Activated CD8-positive, alpha-beta memory T cell treated with anti-CD3 and anti-CD28 coated beads for 48 hours (primary cell): ENCODE measurements at places on chromosomes 16 and 17.

GRCh38 chr17:1557355-1558095 lies 5.1 kb downstream of the PITPNA start:
- DNase-seq: no peak

- no peak for DNase-seq
These were observed 102.6 kb downstream of the ZNF778 start for GRCh38 chr16:89319886-89320781.

DNA sequence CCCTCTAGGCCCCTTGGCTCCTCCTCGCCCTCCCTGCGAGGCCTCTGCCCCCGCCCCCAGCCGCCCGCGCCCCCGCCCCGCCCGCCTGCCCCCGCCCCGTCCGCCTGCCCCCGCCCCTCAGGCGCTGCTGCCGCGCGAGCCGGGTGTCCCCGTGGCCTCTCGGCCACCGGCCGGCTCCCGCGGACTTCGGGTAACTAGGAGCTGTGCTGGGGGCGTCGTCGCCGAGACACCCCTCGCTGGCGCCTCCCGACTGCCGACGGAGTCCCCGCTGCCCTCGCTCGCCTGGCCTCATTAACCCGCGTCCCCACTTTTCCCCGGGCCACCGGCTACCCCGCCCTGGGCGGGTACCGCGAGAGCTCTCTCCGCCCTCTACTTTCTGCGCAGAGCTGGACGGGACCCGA lies at the start of gene TLCD1:
Gene TLCD1 (minus strand): TSS at position 8 of the 401 bp plus-strand sequence. CDS start 136 bp downstream, outside the sequence.
- peak; percentile 63 for DNase-seq

DNA sequence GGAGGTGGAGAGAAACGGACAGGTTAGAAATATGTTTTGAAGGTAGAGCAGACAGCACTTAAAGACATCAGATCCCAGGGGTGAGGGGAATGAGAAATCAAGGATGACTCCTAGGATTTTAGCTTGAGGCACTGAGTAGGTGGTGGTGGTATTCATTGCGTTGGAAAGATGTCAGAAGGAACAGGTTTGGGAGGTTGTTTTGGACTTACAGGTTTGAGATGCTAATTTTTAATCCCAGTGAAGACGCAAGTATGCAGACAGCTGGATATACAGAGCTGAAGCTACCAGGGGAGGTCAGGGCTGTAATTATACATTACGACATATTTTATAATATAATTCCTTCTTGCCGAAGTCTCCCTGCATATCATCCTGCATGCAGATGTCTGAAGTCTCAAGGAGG lies 433.3 kb downstream of the XYLT1 start:
- no peak for DNase-seq

GRCh38 chr16:26930786-26931581 lies 135.7 kb upstream of the C16orf82 start:
- no peak for DNase-seq

- DNase-seq: no peak
These were observed 8.4 kb upstream of the PLK1 start for GRCh38 chr16:23670137-23670776.

- no peak for DNase-seq
These were observed 120.0 kb upstream of the TBX2 start for GRCh38 chr17:61279476-61280145.

GRCh38 chr17:42354956-42355843 lies 33.0 kb downstream of the STAT3 start:
- no peak for DNase-seq

- DNase-seq: no peak
These were observed 407.6 kb downstream of the TMEM114 start for GRCh38 chr16:8182761-8183160.

GRCh38 chr16:53216798-53217197 lies 162.0 kb downstream of the CHD9 start:
- DNase-seq: no peak

DNA sequence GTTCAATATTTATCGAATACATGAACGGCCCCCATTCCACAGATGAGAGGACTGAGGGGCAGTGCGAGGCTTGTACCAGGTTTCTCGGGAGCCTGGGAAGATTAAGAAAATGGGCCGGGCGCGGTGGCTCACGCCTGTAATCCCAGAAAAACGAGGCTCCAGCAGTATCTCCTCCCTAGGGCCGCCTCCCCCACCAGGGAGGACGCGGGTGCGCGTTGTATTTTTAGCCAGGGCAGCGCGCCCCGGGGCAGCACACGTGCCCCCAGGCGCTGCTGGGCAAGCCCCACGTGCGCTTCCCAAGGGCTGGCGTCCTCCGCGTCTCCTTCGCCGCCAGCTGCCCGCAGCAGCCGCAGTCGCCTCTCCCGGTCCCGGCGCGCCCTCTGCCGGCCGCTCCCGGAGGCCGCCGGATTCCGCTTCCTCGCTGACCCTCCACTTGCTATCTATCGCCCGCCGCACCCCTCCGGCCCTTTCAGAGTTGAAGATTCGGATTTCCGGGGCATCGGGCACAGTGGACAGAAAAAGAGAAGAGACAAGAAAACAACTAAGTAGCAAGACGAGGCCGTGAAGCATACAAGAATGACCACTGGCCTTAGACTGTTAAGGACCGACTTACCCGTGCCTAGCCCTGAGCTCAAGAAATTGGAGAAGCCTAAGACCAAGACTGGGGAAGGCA lies 1.9 kb upstream of the YBX2 start:
- DNase-seq: no peak

- no peak for DNase-seq
These were observed 168.0 kb downstream of the HS3ST3B1 start for GRCh38 chr17:14468858-14469257.

- no peak for DNase-seq
These were observed 458 bp downstream of the ENKD1 start for GRCh38 chr16:67666032-67666551.

DNA sequence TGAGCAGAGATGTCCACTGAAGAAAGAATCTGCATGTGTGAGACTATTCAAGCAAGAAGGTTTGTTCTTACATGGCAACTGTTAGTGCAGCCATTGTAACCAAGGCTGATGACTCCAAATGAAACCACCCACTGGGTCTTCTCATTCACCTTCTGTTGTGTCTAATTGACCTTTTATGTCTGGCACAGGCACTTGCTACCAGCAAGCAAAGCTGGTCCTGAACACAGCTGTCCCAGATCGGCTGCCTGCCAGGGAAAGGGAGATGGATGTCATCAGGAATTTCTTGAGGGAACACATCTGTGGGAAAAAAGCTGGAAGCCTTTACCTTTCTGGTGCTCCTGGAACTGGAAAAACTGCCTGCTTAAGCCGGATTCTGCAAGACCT lies 3.6 kb downstream of the CDC6 start:
- no peak for DNase-seq

GRCh38 chr16:86597880-86598606 lies 19.7 kb downstream of the FOXL1 start:
- no peak for DNase-seq

DNA sequence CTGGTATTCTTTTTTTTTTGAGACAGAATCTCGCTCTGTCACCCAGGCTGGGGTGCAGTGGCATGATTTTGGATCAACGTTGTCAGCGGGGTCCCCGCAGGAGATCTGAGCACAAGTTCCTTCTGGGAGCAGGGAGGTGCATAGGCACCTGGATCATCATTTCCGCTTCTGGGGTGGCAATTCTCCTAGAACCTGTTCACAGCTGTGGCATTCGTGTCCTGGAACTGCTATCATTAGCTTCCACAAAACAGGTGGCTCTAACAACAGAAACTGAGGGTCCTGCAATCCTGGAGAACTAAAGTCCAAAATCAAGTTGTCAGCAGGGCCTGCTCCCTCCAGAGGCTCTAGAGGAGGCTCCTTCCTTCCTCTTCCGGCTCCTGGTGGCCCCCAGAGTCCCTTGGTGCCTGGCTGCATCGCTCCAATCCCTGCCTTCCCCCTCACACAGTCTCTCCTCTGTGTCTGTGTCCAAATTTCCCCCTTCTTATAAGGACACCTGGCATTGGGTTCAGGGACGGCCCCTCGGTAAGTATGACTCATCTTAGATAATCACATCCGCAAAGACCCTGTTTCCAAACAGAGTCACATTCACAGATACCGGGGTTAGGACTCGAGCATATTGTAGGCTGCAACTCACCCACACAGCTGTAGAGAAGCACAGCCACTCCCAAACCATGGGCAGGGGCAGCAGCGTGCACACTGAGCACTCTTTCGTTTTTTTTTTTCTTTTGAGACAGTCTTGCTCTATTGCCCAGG lies 43.5 kb upstream of the KLHDC4 start:
- no peak for DNase-seq

DNA sequence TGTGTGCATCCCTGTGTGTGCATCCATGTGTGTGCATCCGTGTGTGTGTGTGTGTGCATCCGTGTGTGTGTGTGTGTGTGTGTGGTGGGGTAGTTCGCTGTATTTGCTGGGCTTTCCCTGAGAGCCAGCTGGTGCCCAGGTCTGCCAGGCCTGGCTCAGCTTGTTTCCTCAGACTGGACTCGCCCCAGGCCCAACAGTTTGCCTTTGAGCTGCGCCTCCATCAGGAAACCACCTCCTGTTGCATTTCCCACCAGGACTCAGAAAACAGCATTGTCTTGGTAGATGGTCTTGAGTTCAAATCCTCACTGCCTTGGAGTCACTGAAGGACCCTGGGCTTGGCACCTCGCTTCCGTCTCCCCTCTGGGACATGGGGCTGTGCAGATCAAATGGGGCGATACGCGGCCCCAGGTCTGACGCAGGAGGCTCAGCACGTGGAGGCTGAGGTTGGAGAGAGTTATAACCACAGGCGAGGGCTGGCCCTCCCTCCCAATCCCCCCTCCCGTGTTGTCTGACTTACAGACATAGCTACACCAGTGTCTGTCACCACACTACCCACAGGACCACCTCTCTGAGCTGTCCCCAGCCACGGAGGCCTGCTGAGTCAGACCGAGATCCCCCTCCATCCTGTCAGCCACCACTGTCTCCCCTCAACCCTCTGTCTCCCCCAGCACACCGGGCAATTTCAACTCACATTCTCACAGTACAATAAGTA lies 4.7 kb downstream of the ITGAE start:
- peak; percentile 72 for DNase-seq

- no peak for DNase-seq
These were observed 26.6 kb upstream of the GINS3 start for GRCh38 chr16:58365623-58366022.

DNA sequence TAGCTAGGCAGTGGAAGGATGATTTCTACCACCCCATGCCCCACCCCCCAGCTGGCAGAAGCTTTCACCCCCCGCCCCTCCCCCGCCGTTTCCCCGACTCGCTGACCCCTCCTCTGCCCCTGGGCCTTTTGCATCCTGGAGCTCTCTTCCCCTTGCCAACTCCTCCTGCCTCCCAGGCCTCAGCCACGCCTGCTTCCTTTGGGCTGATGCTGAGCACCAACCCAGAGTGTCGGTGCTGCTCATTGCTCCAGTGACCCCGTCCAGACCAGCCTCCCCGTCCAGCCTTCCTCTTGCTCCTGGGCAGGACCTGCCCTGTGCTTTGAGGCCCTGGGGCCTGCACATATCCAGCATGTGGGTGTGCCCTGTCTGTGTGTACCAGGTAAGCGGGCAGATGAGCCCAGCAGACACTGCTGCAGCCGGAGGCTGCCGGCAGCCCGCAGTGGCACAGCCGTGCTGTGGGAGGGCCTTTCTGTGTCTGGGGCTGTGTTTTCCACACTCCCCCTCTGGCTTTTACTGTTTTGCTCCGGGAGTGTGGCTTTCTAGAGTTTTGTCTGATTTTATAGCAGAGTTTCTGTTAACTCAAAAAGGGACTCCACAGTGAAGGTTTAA lies 72.9 kb downstream of the JPH3 start:
- no peak for DNase-seq

DNA sequence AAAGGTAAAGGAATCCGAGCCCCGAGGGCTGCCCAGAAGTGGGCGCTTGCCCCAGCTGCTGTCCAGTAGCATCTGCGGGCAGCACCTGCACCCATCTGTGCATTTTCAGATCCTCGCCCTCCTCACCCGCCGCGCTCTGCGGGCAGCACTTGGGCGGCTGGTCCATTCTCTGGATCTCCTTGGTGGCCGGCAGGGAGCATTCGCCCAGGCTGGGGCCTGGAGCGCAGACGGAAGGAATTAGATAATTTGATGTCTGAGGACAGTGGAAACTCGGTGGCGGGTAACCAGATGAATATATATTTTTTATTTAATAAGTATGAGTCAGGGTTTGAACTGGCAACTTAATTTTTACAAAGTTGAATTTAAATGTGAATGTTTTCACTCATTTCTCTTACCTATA lies 88.5 kb downstream of the NPIPB11 start:
- DNase-seq: no peak

DNA sequence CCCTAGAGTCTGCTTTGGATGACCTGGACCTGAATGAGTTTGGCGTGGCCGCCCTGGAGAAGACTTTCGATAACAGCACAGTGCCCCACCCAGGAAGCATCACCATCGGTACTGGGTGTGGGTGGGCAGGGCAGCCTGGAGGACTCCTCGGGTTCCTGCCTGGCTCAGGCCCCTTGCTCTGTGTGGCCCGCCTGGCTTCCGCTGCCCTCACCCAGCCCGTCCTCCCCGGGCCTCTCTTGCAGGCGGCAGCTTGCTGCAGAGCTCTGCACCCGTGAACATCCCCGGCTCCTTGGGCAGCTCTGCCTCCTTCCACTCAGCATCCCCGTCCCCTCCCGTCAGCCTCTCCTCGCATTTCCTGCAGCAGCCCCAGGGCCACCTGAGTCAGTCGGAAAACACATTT lies 24.5 kb downstream of the UNC13D start:
- no peak for DNase-seq

DNA sequence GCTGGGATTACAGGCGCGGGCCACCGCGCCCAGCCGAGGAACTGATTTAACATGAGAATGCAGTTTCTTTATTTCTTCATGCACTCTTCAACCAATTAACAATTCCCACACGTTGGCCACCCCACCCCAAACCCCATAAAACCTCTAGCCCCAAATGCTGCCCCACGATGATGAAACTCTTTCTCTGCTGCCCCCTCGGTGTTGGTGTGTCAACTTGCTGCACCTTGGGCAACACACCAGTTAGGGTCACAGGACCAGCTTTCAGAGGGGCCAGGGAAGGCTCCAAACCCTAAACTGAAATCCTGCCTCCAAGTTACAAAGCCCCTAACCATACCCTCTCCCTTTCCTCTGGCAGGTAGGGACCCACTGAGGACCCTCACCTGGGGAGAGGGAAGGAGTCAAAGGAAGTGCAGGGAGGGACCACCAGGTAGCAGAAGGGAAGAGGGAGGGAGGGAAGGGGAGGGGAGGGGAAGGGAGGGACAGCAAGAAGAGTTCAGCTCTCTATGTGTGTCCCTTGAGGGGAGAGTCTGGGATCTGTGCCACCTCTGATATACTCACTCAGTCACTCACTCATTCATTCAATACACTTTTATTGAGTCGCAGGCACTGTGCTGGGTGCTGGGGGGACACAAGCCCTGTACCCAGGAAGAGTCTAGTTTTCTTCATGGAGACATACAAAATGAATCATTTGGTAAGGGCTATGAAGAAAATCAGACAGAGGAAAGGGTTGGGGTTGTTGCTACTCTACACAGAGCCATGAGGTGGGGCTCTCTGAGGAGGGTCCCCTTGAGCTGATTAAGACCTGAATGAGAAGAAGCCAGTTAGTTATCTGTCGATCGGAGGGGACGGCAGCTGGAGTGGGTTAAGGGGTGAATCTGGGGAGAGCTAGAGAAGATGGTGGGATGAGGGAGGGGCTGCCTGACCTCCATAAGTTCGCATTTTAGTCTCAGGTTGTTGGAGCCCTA lies 3.9 kb downstream of the PLXDC1 start:
- no peak for DNase-seq
